Ovary (tissue), 10 donors: ENCODE measurements at places on chromosomes 16 and 17. TPM values are rescaled to one million over a fixed set of nuclear protein-coding genes. Genes with fewer than 3 reads are reported as not detected.

ATP6V0C gene
- 74.8 TPM for total RNA-seq

TBX6 gene
- total RNA-seq = 1.3 TPM

GRCh38 chr17:34571428-34572130, 7.8 kb upstream of the TMEM132E start:
- no peak for DNase-seq
- H3K4me3 ChIP-seq = no peak overlapping the region
- no peaks in the 10 kb centered on the region for H3K4me1 ChIP-seq

SEPTIN12 gene
- total RNA-seq = not detected

CORO1A gene
- 14.1 TPM for total RNA-seq

C16orf90 gene
- total RNA-seq = not detected

STUB1 gene
- 115 TPM for total RNA-seq

- H3K4me1 ChIP-seq = no peaks in the 10 kb centered on the region
- no peak overlapping the region for H3K4me3 ChIP-seq
- H3K27ac ChIP-seq = no peak overlapping the region
- no peaks in the 10 kb centered on the region for H3K36me3 ChIP-seq
- no peaks in the 10 kb centered on the region for H3K27me3 ChIP-seq
These were observed 130.9 kb upstream of the FOXF1 start for GRCh38 chr16:86379505-86379846.

DNA sequence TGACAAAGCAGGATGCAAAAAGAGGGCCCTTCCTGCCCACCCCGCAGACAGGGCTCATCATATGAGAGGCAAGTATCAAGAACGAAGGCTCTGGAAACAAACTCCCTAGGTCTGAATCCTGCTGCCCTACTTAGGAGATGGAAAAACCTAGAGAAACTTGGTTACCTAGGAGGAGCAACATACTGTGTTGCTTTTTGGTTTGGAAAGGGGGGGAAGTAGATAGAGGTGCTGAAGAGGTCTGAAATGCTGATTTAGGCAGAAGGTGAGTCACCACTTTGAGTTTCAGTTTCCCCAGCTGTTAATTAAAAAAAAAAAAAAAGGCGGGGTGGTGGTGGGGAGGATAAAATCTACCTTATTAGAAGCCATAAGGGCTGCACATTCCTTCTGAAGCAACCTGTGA, 1.5 kb downstream of the N4BP1 start:
- no peak for DNase-seq
- no peak overlapping the region for H3K27ac ChIP-seq
- peak overlapping the region; percentile 66 for H3K4me3 ChIP-seq
- H3K27me3 ChIP-seq = no peaks in the 10 kb centered on the region

CCL13 gene
- total RNA-seq = not detected

ABCA8 gene
- total RNA-seq = 143 TPM

TP53TG3B gene
- total RNA-seq = not detected

- H3K27ac ChIP-seq = no peak overlapping the region
- no peaks in the 10 kb centered on the region for H3K27me3 ChIP-seq
- H3K4me3 ChIP-seq = no peak overlapping the region
- H3K4me1 ChIP-seq = no peaks in the 10 kb centered on the region
- DNase-seq = no peak
- no peaks in the 10 kb centered on the region for H3K36me3 ChIP-seq
These were observed 48.5 kb upstream of the RBBP6 start for GRCh38 chr16:24490866-24491265.

- DNase-seq = no peak
- no peaks in the 10 kb centered on the region for H3K27me3 ChIP-seq
- H3K4me1 ChIP-seq = peaks cover 5% of the 10 kb centered on the region
- H3K27ac ChIP-seq = peak overlapping the region; percentile 98
These were observed 500 bp upstream of the KAT7 start for GRCh38 chr17:49787884-49788477.

INCA1 gene
- 1.6 TPM for total RNA-seq

GRCh38 chr16:80807906-80808305, 3.5 kb upstream of the CDYL2 start:
- H3K4me1 ChIP-seq = no peaks in the 10 kb centered on the region
- no peak for DNase-seq
- no peaks in the 10 kb centered on the region for H3K27me3 ChIP-seq
- H3K36me3 ChIP-seq = no peaks in the 10 kb centered on the region

DNA sequence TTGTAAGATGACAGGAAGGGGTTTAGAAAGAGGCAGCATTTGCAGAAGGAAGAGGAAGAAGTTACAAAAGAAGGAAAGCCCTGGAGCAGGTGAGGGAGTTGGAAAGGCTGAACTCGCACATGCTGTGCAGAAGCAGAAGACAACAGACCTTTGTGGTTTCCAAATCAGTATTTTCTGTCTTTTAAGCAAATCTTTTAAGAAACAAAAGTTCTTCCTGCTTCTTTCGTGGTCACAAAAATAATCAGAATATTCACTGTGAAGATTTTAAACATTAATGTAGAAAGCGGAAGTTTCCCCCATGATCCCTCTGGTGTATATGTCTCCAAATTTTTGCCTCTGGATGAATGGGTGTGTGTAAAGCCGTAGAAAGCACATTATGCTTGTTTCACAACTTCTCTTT, 25.8 kb downstream of the ZNRF1 start:
- H3K4me1 ChIP-seq = peaks cover 7% of the 10 kb centered on the region
- H3K36me3 ChIP-seq = no peaks in the 10 kb centered on the region
- H3K27me3 ChIP-seq = no peaks in the 10 kb centered on the region
- no peak overlapping the region for H3K4me3 ChIP-seq
- H3K27ac ChIP-seq = no peak overlapping the region
- DNase-seq = no peak

DNA sequence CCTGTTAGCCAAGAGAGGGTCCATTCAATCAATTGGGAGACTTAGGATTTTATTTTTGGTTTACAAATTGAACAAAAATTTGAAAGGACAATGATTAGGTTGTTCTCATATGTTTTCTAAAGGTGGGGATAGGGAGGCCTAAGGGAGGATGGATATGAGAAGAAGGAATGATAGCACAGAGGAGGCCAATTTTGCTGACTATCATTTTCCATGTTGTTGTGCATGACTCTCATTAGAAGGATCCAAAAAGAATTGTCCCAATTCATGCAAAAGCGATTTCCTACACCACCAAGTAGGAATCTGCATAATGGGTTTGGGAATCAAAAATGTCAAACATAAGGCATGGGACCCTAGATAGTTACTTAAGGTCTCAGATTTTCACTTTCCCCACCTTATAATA, 524.8 kb downstream of the KIF2B start:
- H3K4me1 ChIP-seq = no peaks in the 10 kb centered on the region
- DNase-seq = no peak
- no peak overlapping the region for H3K4me3 ChIP-seq
- H3K27ac ChIP-seq = no peak overlapping the region
- no peaks in the 10 kb centered on the region for H3K36me3 ChIP-seq

- H3K4me3 ChIP-seq = no peak overlapping the region
- DNase-seq = no peak
- no peaks in the 10 kb centered on the region for H3K27me3 ChIP-seq
- no peak overlapping the region for H3K27ac ChIP-seq
- H3K4me1 ChIP-seq = no peaks in the 10 kb centered on the region
- no peaks in the 10 kb centered on the region for H3K36me3 ChIP-seq
These were observed 31.8 kb downstream of the HSBP1 start for GRCh38 chr16:83839561-83839960.

SSTR5 gene
- not detected for total RNA-seq

PERCC1 gene
- not detected for total RNA-seq

GRCh38 chr17:77279448-77280303, 138.9 kb downstream of the SEC14L1 start:
- no peak for DNase-seq
- H3K4me1 ChIP-seq = peaks cover 7% of the 10 kb centered on the region
- no peaks in the 10 kb centered on the region for H3K27me3 ChIP-seq
- H3K27ac ChIP-seq = no peak overlapping the region
- H3K36me3 ChIP-seq = no peaks in the 10 kb centered on the region

GRCh38 chr17:78038748-78039288, 80.3 kb downstream of the TNRC6C start:
- no peak for DNase-seq
- no peak overlapping the region for H3K4me3 ChIP-seq
- no peaks in the 10 kb centered on the region for H3K4me1 ChIP-seq
- no peaks in the 10 kb centered on the region for H3K27me3 ChIP-seq

DNA sequence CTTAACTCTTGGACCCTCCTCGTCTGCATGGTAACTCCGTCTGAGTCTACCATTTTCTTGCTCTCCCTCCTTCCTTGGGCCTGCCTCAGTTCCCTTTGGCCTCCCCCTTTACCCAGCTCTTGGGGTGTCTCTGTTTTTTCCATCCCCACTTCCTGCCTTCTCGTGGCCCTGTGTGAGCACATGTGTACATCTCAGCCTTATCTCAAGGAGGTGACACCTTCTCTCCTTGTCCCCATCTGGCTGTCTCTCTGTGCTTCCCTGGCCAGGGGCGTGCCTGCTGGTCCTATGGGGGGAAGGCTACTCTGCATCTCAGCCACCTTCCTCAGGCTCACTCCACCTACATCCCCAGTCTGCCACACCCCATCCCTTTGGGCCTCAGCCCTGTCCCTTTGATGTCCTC, 6.6 kb downstream of the CTF1 start:
- no peaks in the 10 kb centered on the region for H3K27me3 ChIP-seq
- no peak for DNase-seq
- peak overlapping the region; percentile 83 for H3K27ac ChIP-seq

- no peak overlapping the region for H3K27ac ChIP-seq
- H3K4me1 ChIP-seq = peaks cover 6% of the 10 kb centered on the region
- H3K4me3 ChIP-seq = no peak overlapping the region
- no peaks in the 10 kb centered on the region for H3K27me3 ChIP-seq
- H3K36me3 ChIP-seq = no peaks in the 10 kb centered on the region
These were observed 1.6 kb downstream of the OSGIN1 start for GRCh38 chr16:83954577-83955016.

DNA sequence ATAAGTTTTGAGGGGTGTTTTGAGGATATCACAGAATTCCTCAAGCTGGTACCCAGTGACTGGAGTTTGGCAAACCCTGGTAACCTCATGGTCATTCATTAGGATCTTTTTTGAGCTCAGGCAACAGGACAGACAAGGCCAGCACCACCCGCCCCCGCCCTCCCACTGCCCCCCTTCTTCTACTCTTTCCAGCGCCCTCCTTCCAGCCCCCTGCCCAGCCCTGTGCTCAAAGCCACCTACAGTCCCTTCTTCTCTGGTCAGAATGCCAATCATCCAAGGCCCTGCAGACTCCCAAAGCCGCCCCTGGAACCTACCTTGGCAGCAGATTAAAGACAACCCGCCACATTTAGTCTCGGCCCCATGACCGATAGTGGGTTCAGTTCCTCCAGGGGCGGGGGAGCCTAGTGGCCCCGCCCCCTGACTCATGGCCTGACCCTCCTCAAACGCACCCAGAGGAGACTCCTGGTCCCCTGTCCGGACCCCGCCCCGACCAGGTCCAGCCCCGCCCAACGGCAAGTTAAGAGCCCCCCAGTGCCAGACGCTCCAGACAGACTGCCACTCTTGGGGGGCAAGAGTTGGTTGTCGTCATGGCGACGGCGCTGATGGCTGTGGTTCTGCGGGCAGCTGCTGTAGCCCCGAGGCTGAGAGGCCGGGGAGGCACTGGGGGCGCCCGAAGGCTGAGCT, at the start of gene NAGS:
TSS of gene NAGS (plus strand) at position 546 of the 684 bp plus-strand sequence. CDS start at position 588, 42 bp downstream.
- no peak within 1 kb of the TSS for H3K4me3 ChIP-seq
- H3K4me1 ChIP-seq = peaks cover 10% of the 10 kb centered on the region
- DNase-seq = peak; percentile 42
- no peak within 1 kb of the TSS for H3K27ac ChIP-seq
- H3K27me3 ChIP-seq = peaks cover 2% of the 10 kb centered on the region
- no peaks in the 10 kb centered on the region for H3K36me3 ChIP-seq

- no peaks in the 10 kb centered on the region for H3K36me3 ChIP-seq
- no peaks in the 10 kb centered on the region for H3K27me3 ChIP-seq
- no peak overlapping the region for H3K27ac ChIP-seq
- H3K4me1 ChIP-seq = no peaks in the 10 kb centered on the region
- no peak overlapping the region for H3K4me3 ChIP-seq
These were observed 46.4 kb upstream of the PIK3R6 start for GRCh38 chr17:8913879-8914278.

DNA sequence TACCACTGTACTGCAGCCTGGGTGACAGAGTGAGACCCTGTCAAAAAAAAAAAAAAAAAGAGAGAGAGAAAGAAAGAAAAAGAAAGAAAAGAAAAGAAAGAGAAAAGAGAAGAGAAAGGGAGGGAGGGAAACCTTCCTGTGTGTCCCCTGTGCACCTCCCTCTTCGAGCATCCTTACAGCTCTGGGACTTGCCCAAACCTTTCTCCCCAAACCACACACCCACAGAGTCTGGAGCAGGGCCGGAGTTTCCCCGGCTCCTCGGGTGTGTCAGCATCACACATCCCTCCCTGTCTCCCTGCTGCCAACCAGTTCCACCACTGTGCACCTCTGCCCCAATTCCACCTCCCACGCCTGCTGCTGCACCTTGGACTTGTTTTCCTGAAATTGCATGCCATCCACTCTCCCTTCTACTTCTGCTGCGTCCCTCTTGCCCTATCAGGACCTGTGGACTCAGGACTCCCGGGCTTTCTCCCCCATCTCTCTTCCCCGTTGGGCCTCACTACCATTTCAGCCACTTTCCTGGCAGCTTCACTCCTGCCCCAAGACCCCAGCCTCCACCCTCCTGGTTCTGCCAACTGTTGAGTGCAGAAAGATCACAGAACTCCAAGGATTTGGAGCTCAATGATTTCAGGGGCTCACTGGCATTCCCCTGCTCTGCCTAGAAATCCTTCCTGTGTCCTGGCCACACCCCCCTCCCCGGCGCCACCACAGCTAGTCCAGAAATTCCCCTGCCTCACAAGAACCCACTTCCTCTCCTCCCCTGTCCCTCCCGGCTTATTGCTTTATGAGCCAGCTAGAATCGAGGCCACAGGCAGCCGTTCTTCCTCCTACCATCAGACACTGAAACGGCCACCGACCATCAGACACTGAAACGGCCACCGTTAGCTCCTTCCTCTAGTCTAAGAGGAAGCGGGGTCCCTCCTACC, 3.7 kb upstream of the CDK3 start:
- DNase-seq = no peak
- H3K4me1 ChIP-seq = no peaks in the 10 kb centered on the region
- no peaks in the 10 kb centered on the region for H3K27me3 ChIP-seq
- H3K36me3 ChIP-seq = no peaks in the 10 kb centered on the region
- H3K27ac ChIP-seq = no peak overlapping the region

- no peak overlapping the region for H3K27ac ChIP-seq
- H3K4me3 ChIP-seq = no peak overlapping the region
- no peak for DNase-seq
- H3K4me1 ChIP-seq = no peaks in the 10 kb centered on the region
These were observed 16.0 kb downstream of the MMD start for GRCh38 chr17:55405600-55405999.

GRCh38 chr16:68247400-68247799, 2.2 kb downstream of the PLA2G15 start:
- DNase-seq = no peak
- peaks cover 11% of the 10 kb centered on the region for H3K4me1 ChIP-seq
- H3K27me3 ChIP-seq = no peaks in the 10 kb centered on the region
- H3K4me3 ChIP-seq = no peak overlapping the region

SRL gene
- under 0.01 TPM for total RNA-seq

MT1G gene
- total RNA-seq = 1.0 TPM

- H3K27ac ChIP-seq = no peak overlapping the region
- no peaks in the 10 kb centered on the region for H3K4me1 ChIP-seq
- H3K27me3 ChIP-seq = no peaks in the 10 kb centered on the region
- H3K36me3 ChIP-seq = no peaks in the 10 kb centered on the region
- no peak for DNase-seq
- no peak overlapping the region for H3K4me3 ChIP-seq
These were observed 101.8 kb upstream of the CDH13 start for GRCh38 chr16:82524976-82525375.

GRCh38 chr17:64773836-64774761, 112.0 kb upstream of the SMURF2 start:
- peak; percentile 19 for DNase-seq
- no peak overlapping the region for H3K27ac ChIP-seq
- H3K27me3 ChIP-seq = peaks cover 3% of the 10 kb centered on the region
- H3K36me3 ChIP-seq = no peaks in the 10 kb centered on the region
- peaks cover 5% of the 10 kb centered on the region for H3K4me1 ChIP-seq
